ENCODE measurements at places on chromosomes 3 and 15.

DNA sequence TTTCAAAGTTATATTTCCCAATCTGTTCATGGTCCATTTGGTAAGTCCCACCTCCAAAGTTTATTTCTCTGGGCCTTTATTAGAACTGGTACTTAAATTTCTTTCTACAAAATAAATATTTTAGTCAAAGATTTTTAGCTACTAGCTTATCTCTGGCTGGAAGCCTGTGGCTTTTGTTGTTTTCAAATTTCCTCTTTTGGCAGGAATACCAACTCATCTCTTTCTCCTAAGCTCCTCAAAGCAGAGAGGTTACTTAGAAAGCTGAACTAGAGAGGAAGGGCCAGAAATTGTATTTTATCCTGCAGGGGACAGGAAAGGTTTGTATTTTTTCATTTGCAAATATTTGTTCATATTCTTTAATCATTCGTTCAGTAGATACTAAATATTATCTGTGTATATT lies 227.8 kb downstream of the TBL1XR1 start:
- no peak for DNase-seq

GRCh38 chr3:112979244-112979832 lies 4.4 kb upstream of the CD200R1 start:
- DNase-seq, result peak; percentile 10

- no peak for DNase-seq
These were observed 88.3 kb upstream of the ACP3 start for GRCh38 chr3:132228923-132229322.

GRCh38 chr3:193932136-193932535 lies 203.8 kb upstream of the HES1 start:
- no peak for DNase-seq

GRCh38 chr3:136869282-136869681 lies 7.3 kb downstream of the NCK1 start:
- DNase-seq, result no peak

GRCh38 chr3:54510506-54510905 lies 388.2 kb downstream of the CACNA2D3 start:
- DNase-seq, result no peak

GRCh38 chr3:160981217-160981938 lies 123.8 kb downstream of the B3GALNT1 start:
- DNase-seq, result no peak

GRCh38 chr3:108067768-108068167 lies 23.1 kb downstream of the CD47 start:
- no peak for DNase-seq

All from AG09319 (cell line).